PC-9 (cell line): ENCODE measurements at places on chromosomes 2 and 18. TPM values are rescaled to one million over a fixed set of nuclear protein-coding genes. Genes with fewer than 3 reads are reported as not detected.

DNA sequence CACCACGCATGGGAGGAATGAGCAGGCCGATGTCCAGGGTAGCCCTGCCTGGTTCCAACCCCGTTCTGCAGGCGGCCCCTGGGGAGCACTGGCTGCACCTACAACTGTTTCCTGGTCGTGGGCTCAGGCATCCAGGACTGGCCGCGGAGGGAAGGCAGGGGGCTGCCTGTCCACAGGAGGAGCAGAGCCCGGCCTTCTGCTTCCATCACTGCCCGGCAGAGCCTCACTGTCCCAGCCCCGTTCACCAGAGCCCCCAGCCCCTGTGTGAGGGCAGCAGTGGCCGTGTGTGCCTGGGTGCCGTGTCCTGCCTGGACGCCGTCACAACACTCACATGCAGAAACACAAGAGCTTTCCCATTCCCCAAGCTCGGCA lies 56.2 kb downstream of the KCNG2 start:
- no peak for DNase-seq
- no peaks in the 10 kb centered on the region for H3K36me3 ChIP-seq
- H3K4me1 ChIP-seq = peaks cover 16% of the 10 kb centered on the region
- peaks cover 22% of the 10 kb centered on the region for H3K27me3 ChIP-seq
- H3K4me3 ChIP-seq = no peak overlapping the region

DNA sequence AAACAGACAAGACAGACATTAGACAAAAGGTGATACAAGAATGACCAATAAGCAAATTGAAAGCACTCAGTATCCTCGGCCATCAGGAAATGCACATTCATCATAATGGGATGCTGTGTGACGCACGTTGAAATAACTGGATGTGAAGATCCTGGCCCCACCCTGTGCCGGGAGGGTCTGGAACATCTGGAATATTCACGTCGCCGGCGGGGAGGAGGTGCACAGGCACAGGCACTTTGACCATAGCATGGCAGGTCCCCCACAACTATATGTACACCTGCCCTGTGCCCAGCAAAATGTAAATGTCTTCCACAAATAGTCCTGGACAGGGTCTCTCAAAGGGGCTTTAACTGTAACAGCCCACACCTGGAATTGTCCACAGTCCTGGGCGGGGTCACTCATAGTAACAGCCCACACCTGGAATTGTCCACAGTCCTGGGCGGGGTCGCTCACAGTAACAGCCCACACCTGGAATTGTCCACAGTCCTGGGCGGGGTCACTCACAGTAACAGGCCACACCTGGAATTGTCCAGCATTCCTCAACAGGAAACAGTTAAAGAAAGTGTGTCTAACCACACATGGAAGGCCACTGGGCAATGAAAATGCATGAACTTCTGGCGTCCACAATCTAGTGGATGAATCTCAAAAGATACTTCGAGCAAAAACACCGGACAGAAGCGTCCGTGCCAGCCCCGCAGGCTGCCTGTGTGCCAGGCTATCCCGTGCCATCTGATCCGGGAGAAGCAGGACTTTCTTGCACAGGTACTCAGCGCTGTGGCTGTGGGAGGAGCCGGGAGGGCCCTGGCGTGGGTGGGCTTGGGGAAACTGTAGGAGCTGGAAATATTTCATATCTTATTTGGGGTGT lies 113.4 kb downstream of the RTP5 start:
- no peaks in the 10 kb centered on the region for H3K4me1 ChIP-seq
- H3K4me3 ChIP-seq = no peak overlapping the region

DNA sequence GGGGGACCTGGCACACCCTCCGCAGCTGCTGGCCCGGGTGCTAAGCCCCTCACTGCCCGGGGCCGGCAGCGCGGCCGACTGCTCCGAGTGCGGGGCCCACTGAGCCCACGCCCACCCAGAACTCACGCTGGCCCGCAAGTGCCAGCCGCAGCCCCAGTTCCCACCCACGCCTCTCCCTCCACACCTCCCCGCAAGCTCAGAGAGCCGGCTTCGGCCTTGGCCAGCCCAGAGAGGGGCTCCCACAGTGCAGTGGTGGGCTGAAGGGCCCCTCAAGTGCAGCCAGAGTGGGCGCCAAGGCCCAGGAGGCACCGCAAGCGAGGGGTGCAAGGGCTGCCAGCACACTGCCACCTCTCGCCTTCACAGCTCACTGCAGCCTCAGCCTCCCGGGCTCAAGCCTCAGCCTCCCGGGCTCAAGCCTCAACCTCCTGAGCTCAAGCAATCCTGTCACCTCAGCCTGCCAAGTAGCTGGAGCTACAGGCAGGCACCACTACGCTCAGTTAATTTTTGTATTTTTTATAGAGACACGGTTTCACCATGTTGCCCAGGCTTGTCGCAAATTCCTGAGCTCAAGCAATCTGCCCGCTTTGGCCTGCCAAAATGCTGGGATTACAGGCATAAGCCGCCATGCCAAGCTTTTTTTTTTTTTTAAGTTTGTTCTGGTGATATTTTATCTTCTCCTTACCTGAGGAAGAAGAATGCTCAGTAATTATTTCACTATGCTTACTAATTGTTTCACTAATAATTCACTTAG lies 71.7 kb upstream of the CDCA7 start:
- no peak for DNase-seq
- no peaks in the 10 kb centered on the region for H3K4me1 ChIP-seq
- H3K36me3 ChIP-seq = no peaks in the 10 kb centered on the region
- H3K4me3 ChIP-seq = no peak overlapping the region
- no peak overlapping the region for H3K27ac ChIP-seq

The POTEC gene
- total RNA-seq = not detected in 2 replicates

The RMC1 gene
- 14.5 and 19.6 TPM in 2 replicates for total RNA-seq

GRCh38 chr2:80529466-80530165 lies 225.1 kb upstream of the LRRTM1 start:
- no peak overlapping the region for H3K27ac ChIP-seq
- DNase-seq = no peak
- H3K4me3 ChIP-seq = no peak overlapping the region
- peaks cover 23% of the 10 kb centered on the region; the same call in 1 of the 2 replicates for H3K27me3 ChIP-seq

- no peak overlapping the region for H3K4me3 ChIP-seq
- DNase-seq = no peak
Measured at GRCh38 chr18:39781565-39781964, 2173.5 kb upstream of the PIK3C3 start.

DNA sequence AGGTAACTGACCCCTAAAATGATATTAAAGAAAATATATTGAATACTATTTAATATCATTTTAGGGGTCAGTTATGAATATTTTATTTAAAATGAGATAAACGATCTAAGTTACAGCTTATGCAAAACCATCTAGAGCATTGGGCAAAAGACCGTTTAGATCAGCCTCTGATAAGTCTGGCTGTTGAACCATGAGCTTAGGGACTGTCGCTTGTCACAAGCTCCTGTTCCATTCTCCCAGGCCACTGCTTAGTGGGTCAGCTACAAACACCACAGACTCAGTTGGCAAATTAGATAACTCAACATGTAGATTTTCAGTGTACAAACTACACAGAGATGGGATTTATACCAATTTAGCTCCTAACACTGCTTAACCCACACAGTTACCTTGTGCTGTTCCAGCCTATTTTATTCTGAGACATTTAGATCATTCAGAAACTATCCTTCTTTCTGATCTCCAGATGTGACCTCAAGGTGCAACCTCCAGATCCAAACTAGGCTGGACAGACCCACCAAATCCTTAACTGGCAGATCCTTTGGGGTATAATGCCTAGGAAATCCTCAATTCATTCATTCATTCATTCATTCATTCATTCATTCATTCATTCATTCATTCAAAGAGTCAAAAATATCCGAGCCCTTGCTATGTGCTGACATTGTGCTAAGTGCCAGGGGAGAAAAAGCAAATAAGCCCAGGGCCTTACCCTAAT lies 82.8 kb downstream of the HRH4 start:
- no peaks in the 10 kb centered on the region for H3K36me3 ChIP-seq
- H3K27ac ChIP-seq = no peak overlapping the region
- no peak overlapping the region for H3K4me3 ChIP-seq
- no peaks in the 10 kb centered on the region for H3K4me1 ChIP-seq
- H3K27me3 ChIP-seq = peaks cover 7% of the 10 kb centered on the region

DNA sequence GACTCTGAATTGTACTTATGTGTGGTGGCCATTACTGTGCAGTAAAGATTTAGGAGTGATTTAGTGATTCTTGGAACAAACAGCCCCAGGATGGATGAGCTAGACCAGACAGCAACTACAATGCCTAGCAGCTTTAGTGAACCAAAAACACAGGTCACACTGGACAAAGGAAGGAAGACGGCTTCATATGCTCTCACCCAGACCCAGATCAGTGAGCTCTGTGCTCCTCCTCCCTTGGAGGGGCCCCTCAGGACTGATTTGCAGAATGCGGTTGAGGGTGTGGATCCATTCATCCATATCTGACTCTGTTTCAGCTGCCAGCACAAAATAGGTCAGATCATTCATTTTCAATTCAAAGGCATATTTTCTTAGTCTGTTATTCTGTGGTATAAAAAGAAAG lies 159.7 kb upstream of the CCDC195 start:
- H3K27ac ChIP-seq = no peak overlapping the region
- H3K4me1 ChIP-seq = no peaks in the 10 kb centered on the region
- no peaks in the 10 kb centered on the region for H3K36me3 ChIP-seq
- no peak overlapping the region for H3K4me3 ChIP-seq

- no peak overlapping the region for H3K4me3 ChIP-seq
- no peaks in the 10 kb centered on the region for H3K27me3 ChIP-seq
- H3K4me1 ChIP-seq = no peaks in the 10 kb centered on the region
- DNase-seq = peak; percentile 4
Measured at GRCh38 chr18:30889519-30890301, 152.8 kb downstream of the DSC3 start.

The OR6B2 gene
- not detected in 2 replicates for total RNA-seq

The CPO gene
- total RNA-seq = not detected in 2 replicates

GRCh38 chr18:65762556-65762955 lies 11.7 kb downstream of the CDH7 start:
- no peaks in the 10 kb centered on the region for H3K27me3 ChIP-seq
- no peak overlapping the region for H3K4me3 ChIP-seq
- no peak for DNase-seq
- H3K4me1 ChIP-seq = no peaks in the 10 kb centered on the region
- H3K36me3 ChIP-seq = no peaks in the 10 kb centered on the region
- H3K27ac ChIP-seq = no peak overlapping the region

DNA sequence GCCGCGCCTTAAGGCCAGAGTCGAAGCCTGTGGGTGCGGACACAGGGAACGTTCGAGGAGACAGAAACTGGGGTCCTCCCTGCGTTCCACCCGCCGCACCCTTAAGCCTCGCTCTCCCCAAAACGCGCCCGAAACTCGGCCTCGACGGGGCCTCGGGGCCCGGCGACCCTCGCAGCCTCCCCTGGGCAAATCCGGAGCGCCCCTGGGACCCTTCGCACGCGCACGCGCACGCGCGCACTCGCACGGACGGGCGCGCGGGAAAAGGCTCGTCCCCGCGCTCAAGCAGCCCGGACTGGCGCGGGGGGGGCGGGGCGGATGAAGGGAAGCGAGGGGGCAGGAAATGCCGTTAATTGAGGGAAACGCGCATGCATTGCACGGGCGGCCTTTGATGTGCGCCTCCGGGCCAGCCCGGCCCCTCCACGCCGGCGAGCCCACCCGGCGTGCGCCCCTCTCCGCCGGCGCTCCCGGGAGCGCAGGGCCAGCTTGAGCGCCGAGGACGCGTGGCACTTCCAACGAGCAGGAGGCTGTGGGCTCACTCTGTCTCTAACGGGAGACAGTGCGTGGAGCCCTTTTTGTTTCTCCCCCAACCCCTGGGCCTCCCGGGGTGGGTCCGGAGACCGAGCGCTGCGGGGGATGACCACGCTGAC lies 5.4 kb upstream of the SALL3 start:
- peaks cover 45% of the 10 kb centered on the region for H3K27me3 ChIP-seq
- H3K4me1 ChIP-seq = no peaks in the 10 kb centered on the region
- H3K4me3 ChIP-seq = no peak overlapping the region
- no peak for DNase-seq
- H3K36me3 ChIP-seq = no peaks in the 10 kb centered on the region

The CETN1 gene
- not detected in 2 replicates for total RNA-seq

- H3K27ac ChIP-seq = no peak overlapping the region
- no peak for DNase-seq
- no peaks in the 10 kb centered on the region for H3K27me3 ChIP-seq
- peaks cover 14% of the 10 kb centered on the region for H3K4me1 ChIP-seq
Measured at GRCh38 chr2:71611247-71611646, 157.9 kb downstream of the DYSF start.

The PSMA8 gene
- not detected in 2 replicates for total RNA-seq

- no peak overlapping the region for H3K27ac ChIP-seq
- no peak for DNase-seq
Measured at GRCh38 chr2:109582928-109583895, 30.6 kb downstream of the SEPTIN10 start.

The VRK2 gene
- 32.7 and 42.8 TPM in 2 replicates for total RNA-seq

- no peak overlapping the region for H3K27ac ChIP-seq
- H3K4me3 ChIP-seq = no peak overlapping the region
- no peaks in the 10 kb centered on the region for H3K36me3 ChIP-seq
- no peak for DNase-seq
Measured at GRCh38 chr18:24170360-24170759, 31.5 kb downstream of the CABYR start.

- no peaks in the 10 kb centered on the region for H3K4me1 ChIP-seq
- H3K27ac ChIP-seq = no peak overlapping the region
- H3K4me3 ChIP-seq = no peak overlapping the region
- DNase-seq = no peak
- H3K36me3 ChIP-seq = no peaks in the 10 kb centered on the region
Measured at GRCh38 chr2:42935692-42936671, 143.6 kb upstream of the HAAO start.

DNA sequence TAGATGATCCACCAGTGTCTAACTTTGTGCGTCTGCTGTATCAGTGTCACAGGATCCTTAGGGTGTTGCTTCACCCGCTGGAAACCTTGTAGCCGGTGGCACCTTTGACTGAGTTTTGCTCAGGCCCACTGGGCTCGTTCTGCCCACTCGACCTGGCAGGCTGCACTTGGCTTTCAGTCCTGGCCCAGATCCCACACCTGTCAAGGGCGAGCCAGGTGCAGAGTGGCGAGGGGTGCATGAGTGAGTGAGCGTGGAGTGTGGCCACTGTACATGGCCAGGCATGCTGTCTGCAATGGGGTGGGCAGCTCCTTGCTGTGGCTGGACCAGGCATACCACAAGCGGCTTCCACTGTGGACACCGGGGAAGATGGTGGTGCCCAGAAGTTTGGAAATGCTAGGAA lies 179.0 kb downstream of the FAM210A start:
- H3K27ac ChIP-seq = no peak overlapping the region
- no peak for DNase-seq
- H3K36me3 ChIP-seq = no peaks in the 10 kb centered on the region

- no peaks in the 10 kb centered on the region for H3K27me3 ChIP-seq
- H3K4me3 ChIP-seq = no peak overlapping the region
- peaks cover 45% of the 10 kb centered on the region for H3K4me1 ChIP-seq
- DNase-seq = peak; percentile 66
- H3K36me3 ChIP-seq = no peaks in the 10 kb centered on the region
Measured at GRCh38 chr18:23377669-23378301, 75.3 kb upstream of the RIOK3 start.

DNA sequence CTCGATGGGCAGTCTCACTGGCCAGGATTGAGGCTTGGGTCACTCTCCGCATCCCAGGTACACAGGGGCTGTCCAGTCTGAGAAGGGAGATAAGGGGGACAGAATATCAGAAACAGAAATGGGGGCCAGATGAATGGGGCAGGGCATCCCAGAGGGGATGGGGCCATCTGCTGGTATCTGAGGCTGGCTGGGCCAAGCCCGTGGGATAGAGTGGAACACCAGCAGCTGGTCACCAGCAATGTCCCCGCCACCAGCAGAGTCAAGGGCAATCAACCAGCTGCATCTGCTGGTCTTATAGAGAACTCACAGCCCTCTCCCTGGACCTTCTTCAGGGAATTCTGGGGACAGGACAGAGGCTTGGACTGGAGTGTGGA lies 128.8 kb upstream of the HAAO start:
- 0 out of 2 replicates have a peak, but pooled peaks cover 13% of the 10 kb centered on the region for H3K27me3 ChIP-seq
- H3K36me3 ChIP-seq = no peaks in the 10 kb centered on the region
- H3K27ac ChIP-seq = no peak overlapping the region
- peaks cover 21% of the 10 kb centered on the region for H3K4me1 ChIP-seq
- no peak overlapping the region for H3K4me3 ChIP-seq
- DNase-seq = no peak
